ENCODE measurements at places on chromosomes 2 and 18.

DNA sequence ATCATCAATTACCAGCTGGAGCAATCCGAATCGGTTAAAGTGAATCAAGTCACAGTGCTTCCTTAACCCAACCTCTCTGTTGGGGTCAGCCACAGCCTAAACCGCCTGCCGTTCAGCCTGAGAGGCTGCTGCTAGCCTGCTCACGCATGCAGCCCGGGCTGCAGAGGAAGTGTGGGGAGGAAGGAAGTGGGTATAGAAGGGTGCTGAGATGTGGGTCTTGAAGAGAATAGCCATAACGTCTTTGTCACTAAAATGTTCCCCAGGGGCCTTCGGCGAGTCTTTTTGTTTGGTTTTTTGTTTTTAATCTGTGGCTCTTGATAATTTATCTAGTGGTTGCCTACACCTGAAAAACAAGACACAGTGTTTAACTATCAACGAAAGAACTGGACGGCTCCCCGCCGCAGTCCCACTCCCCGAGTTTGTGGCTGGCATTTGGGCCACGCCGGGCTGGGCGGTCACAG, 496 bp upstream of the ITGA4 start:
- DNase-seq, result no peak

GRCh38 chr2:203586696-203587095, 51.6 kb upstream of the RAPH1 start:
- DNase-seq, result no peak

GRCh38 chr18:31440787-31441186, 6.8 kb upstream of the DSG3 start:
- DNase-seq, result no peak

- no peak for DNase-seq
Measured at GRCh38 chr2:240098349-240098748, 37.8 kb downstream of the COPS9 start.

DNA sequence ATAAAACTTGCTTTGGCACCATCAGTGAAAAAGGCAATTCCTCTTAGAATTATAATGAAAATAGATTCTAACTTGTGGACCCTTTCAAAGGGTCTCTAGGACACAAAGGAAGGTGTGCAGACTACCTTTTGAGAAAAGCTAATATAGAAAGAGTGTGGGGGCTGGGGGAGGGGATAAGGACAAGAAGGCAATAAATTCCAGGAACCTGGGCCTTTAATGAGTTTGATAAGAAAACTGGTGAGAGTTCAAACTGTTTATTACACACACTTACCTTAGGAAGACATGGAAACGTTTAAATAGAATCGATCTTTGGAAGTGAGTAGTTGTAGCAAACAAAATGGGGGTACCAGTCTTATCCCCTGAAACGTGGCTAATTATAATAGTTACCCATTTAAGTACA, 39.6 kb upstream of the PGAP1 start:
- DNase-seq, result no peak

- no peak for DNase-seq
Measured at GRCh38 chr2:46326231-46326980, 29.2 kb downstream of the EPAS1 start.

GRCh38 chr2:99819766-99820165, 322.6 kb downstream of the AFF3 start:
- DNase-seq, result no peak

DNA sequence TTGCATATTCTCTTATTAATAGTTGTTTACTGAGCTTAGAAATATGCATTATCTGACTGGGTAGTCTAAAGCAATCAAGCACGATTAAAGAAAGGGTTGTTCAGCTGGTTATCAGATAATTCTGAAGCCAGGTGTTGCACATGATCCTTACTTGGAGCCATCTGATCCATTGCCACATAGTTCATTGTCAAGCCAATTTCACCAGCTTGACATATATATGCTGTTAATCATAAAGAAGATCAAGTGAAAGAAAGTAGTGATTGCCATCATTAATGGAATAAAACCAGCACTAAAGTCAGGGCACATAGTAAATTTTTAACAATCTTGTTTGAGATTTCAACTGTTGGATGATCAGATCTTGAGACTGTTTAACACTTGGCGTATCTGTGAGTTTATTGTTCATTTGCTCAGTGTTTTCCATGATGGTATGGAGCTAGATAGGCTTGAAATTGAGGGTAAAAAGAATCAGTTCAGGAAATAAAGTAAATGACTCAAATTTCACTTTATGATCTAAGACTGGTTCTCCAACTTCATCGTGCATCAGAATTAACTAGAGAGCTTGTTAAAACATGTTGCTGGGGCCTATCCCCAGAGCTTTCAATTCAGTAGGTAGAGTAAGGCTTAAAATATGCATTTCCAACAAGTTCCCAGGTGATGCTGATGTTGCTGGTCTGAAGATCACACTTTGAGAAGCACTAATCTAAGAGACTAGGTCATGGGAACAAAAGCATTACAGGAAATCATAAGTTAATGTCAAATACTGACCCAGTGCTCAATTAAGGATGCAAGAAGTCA, 539.6 kb downstream of the SATB2 start:
- no peak for DNase-seq

DNA sequence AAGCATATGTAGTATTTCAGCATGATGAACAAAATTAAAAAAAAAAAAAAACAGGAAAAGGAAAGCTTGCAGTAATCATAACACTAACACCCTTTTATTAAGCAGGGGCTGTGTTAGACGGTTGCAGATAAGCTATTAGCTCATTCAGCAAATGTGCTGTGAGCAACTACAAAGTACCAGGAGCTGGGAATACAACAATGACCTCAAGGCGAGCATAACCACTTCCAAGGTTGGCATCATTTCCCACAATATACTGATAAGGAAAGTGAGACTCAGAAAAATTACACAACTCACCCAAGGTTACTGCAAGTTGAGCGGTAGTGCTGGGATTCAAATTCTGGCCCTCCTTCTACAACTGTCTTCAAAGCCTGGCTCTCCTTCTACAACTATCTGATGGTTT, 38.2 kb upstream of the ACTR3 start:
- DNase-seq, result no peak
